T1000 (cell line): ENCODE measurements at places on chromosomes 1 and 21.
A peak's percentile ranks its signal among the peaks of the same experiment; 100 is the strongest.

DNA sequence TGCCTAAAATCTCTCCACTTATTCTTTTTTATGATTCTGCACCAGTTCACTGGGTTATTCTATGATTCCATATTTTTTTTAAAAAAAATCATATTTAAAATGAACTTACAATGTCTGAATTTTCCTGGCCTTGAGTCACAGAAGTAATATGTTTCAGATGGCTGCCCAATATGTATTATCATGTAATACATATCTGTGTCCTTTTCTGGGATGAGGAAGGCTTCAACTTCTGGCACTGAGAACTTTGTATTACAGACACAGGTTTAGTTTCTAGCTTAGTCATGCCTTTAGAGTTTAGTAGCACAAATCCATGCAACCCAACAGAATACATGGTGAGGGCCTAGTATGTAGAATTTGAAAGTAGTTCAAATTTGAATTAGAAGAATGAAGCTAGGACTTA, 7.8 kb upstream of the HSD17B7 start:
- DNase-seq, result no peak

- no peak for DNase-seq
Observed at GRCh38 chr1:47444297-47444561, 6.4 kb downstream of the FOXD2 start.

DNA sequence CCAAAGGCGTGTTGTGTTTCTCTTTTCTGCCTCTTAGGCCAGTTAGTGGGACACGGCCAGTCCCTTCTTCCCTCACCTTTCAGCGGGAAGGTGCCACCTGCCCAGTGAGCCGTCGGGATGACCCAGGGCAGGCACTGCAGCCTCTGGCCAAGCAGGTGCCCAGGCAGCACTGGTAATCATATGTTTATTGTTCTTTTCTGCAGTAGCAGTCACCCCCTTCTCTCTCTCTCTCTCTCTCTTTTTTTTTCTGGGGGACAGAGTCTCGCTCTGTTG, 38.2 kb downstream of the CRYAA start:
- no peak for DNase-seq

- DNase-seq, result no peak
Observed at GRCh38 chr21:41037212-41037611, 130.7 kb upstream of the BACE2 start.

- DNase-seq, result no peak
Observed at GRCh38 chr1:209042413-209042812, 541.1 kb upstream of the CAMK1G start.

GRCh38 chr1:44049839-44050238, 18.6 kb upstream of the SLC6A9 start:
- DNase-seq, result peak; percentile 58

DNA sequence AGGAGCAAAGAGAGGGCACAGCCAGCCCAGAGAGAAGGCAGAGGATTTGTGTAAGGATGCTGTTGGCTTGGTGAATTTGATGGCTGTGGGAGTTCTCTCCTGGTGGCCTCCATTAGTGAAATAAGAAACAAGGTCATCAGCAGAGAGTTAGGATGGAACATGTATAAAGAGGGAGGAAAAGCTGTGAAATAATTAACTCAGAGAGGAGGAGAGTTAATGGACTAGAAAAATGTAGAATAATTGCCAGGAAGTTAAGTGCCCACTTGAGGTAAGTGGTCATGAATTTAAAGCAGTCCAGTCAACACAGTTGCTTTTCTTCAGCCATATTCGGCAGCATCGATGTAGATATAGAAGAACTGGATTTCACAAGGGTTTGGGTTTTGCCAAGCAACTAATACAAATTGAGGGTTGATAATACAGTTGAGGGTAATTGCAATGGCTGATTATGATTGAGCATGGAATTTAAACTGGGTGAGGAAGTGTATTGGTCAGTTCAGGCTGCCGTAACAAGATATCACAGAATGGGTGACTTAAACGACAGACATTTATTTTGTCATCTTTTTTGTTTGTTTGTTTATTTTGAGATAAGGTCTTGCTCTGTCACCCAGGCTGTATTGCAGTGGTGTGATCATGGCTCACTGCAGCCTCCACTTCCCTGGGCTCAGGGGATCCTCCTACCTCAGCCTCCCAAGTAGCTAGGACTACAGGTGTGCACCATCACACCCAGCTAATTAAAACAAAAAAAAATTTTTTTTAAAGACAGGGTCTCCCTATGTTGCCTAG, 31.7 kb upstream of the KLF17 start:
- no peak for DNase-seq

DNA sequence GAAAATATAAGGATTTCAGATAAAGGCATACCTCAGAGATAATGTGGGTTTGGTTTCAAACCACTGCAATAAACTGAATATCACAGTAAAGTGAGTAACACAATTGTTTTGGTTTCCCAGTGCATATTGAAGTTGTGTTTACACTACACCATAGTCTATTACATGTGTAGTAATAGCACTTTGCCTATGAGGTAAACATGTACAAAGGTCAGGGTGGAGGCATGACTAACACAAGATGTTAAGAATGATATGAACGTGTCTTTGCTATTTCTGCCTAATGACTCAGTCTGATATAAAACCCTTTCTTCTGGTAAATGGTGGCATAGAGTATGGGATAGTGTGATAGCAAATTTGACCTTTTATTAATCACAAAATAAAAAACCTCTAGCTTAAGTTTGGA, 621.5 kb upstream of the ADGRL2 start:
- peak; percentile 33 for DNase-seq

- no peak for DNase-seq
Observed at GRCh38 chr1:109834951-109835350, 71.2 kb upstream of the EPS8L3 start.
